ENCODE measurements at places on chromosomes 11 and 22.

DNA sequence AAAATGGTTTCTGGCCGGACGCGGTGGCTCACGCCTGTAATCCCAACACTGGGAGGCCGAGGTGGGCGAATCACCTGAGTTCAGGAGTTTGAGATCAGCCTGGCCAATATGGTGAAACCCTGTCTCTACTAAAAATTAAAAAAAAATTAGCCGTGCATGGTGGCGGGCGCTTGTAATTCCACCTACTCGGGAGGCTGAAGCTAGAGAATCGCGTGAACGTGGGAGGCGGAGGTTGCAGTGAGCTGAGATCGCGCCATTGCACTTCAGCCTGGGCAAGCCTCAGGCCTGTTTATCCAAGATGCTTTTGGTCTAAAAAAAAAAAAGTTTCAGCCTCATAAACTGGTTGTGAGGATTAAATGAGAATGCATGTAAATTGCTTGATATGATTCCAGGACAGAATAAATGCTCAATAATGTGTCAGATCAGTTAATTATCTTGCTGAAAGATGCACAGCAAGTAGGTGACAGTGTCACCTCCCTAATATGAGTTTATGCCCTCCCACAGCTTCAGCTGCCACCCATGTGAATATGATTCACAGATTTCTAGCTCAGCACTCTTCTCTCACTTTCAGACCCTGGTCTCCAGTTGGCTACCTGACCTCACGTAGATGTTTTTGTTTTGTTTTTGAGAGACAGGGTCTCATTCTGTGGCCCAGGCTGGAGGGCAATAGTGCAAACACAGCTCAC lies 1.1 kb upstream of the ALG8 start:
- DNase-seq = no peak

GRCh38 chr11:125724125-125724524 lies 22.0 kb upstream of the PATE1 start:
- DNase-seq = peak; percentile 22

DNA sequence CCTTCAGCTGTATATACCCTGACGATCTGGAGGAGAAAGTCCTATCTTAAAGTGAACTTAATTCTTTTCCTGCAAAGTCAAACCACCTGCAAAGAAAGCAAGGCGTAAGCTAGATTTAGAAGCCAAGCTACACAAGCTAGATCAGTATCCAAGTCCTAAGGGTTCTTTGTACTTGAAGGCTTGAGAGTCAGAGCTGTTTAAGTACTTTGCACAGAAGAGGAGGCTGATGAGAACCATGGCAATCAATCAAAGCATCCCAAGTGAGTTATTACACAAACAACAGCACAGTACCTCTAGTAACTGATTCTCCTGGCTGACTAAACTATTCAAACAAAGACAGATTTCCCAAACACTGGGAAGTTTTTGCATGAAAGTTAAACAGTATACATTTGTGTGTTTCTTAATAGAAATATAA lies 1.9 kb downstream of the CDON start:
- DNase-seq = no peak

GRCh38 chr11:79437278-79437980 lies 3.4 kb downstream of the TENM4 start:
- DNase-seq = no peak

DNA sequence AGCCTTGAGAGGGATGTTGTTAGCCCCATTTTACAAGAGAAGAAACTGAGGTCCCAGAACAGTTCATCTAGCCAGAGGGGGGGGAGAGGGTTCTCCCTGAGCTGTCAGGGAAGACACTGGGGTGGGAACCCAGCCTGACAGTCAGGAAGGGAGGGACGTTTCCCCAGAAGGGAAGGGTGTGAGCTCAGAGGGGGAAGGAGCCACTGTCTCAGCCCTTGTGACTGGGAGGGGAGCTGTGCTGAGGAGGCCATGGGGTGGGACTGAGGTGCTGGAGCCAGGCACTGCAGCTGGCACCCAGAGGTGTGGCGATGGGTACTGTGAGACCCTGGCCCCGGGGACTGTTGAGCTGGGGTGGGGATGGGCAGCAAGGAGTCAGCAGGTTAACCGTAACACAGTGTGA lies 35.7 kb downstream of the DAGLA start:
- DNase-seq = no peak

GRCh38 chr11:113896156-113896879 lies 8.3 kb upstream of the HTR3B start:
- DNase-seq = no peak

GRCh38 chr22:37133304-37134018 lies 16.3 kb downstream of the IL2RB start:
- no peak for DNase-seq

Measured in bronchial epithelial cell (primary cell).